ENCODE measurements at places on chromosomes 6 and 20. TPM values are rescaled to one million over a fixed set of nuclear protein-coding genes. Genes with fewer than 3 reads are reported as not detected.
A peak's percentile ranks its signal among the peaks of the same experiment; 100 is the strongest.

GRCh38 chr6:20952699-20953474, 418.6 kb downstream of the CDKAL1 start:
- DNase-seq = no peak

GRCh38 chr6:23654745-23655144, 471.3 kb upstream of the NRSN1 start:
- DNase-seq = no peak

DNA sequence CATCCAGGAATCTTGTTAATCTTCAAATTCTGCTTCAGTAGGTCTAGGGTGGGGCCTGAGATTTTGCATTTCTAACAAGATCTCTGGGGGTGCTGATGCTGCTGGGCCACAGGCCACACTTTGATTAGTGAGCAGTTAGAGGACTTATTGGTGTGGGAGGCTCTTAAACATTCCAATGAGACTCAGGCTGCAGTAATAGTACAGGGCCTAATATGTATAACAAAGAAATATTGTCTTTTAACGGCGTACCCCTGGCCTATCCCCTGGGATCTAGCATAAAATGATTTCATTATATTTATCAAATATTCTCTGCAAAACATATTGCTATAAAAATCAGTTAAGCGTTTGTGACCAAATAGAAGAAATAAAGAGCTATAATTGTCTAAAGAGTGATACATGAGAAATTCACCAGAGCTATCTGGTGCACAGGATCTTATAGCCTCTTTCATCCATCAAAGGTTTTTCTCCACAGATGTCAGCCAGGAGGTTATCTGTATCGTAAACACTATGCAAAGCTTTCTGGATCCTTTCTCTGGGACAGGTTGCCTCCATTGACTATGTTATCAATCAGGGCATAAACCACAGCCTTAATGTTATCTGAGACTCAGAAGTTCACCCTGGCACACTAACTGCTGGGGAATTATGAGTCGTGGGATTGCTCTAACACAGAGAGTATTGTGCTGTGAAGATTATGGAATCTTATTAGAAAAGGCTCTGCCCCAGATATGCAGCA, 488.5 kb upstream of the MAP3K7 start:
- DNase-seq = no peak

DNA sequence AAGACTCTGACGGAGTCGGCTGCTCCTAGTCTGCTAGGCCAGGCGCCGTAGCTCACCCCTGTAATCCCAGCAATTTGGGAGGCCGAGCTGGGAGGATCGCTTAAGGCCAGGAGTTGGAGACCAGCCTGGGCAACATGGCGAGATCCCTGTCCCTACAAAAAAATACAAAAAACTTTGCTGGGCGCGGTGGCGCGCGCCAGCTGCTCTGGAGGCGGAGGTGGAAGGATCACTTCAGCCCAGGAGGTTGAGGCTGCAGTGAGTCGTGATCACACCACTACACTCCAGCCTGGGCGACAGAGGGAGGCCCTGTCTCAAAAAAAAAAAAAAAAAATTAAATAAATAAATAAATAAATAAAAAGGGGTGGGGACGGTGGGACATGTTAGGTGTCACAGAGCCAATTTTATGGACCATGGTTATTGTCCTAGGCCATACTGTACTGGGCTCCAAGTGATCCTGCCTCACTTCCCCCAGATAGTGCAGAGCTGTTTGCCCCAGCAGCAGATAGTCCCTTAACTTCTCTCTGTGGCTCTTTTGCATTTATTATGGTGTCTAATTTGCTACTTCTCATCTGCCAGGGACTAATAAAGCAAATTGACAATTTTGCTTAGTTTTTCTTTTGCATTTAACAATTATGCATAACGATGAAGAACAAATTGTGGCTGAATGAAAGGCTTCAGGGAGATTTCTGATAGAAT, 5.2 kb downstream of the PI16 start:
- no peak for DNase-seq

DNA sequence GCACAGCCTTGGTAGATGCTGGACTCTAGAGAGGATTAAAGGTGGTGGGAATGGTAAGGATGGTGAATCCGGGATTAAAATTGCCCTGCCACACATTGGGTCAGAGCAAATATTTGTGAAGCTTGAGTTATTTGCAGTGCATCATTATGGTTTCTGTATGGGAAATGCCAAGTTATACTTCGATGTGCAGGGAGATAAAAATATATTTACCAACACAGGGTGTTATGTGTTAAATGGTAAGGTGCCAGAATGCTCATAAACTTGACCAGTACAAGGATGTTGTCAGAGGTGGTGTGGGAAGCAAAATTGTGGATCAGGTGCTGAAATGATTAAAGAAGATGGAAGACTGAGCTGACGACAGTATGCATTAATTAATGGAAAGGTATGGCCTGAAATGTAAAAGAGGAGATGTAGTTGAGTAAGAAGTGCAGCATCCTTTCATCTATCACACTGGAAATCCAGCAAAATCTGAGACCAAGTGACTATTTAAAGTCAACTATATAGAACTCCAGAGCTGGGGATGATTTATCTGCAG, 262.3 kb downstream of the ADGB start:
- no peak for DNase-seq

The DDO gene
- 0.42 TPM for total RNA-seq

GRCh38 chr6:126919947-126920346, 198.5 kb upstream of the RSPO3 start:
- DNase-seq = no peak

- DNase-seq = no peak
These were observed 63.6 kb upstream of the ZNF217 start for GRCh38 chr20:53657279-53657678.

The CAGE1 gene
- total RNA-seq = not detected

DNA sequence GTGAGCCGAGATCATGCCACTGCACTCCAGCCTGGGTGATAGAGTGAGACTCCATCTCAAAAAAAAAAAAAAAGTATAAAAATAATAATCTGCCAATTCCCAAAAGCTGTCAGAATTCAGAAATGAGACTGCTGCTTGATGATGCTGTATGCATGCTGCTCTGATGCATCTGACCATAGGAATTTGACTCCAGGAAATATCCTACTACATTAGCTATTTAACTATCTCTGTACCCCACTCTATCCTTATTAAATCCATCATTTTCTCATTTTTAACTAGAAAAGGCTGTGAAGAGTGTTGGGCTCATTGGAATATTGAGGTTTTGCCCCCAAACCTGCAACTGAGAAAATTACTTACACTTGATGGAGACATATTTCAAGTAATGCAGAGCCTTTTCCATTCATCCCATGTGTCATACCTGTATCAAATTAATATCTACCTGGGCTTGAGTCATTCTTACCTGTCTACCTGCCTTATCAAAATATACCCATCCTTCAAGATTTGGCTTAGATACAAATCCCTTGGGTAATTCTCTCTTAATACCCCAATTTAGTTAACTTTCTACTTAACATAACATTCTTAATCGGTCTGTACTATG, 135.2 kb upstream of the PREP start:
- DNase-seq = no peak

GRCh38 chr6:5042436-5042835, 38.6 kb upstream of the RPP40 start:
- no peak for DNase-seq

- DNase-seq = no peak
These were observed 96.6 kb downstream of the YTHDF1 start for GRCh38 chr20:63119121-63119962.

DNA sequence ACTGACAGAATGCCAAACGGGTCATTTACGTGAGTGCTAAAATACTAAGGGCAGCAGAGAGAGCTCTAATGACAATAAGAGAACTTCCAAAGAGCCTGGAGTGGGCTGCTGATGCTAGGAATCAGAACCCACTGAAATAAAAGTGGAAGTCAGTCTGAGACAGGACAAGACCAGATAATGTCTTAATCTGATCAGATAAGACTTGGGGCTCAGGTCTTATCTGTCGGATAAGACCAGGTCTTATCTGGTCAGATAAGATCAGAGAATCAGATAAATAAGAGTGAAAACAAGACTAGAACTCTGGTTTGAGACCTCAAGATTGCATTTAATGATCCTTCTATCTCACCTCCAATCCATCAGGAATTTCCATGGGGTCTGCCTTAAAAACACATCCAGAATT, 18.6 kb downstream of the LRP11 start:
- no peak for DNase-seq

DNA sequence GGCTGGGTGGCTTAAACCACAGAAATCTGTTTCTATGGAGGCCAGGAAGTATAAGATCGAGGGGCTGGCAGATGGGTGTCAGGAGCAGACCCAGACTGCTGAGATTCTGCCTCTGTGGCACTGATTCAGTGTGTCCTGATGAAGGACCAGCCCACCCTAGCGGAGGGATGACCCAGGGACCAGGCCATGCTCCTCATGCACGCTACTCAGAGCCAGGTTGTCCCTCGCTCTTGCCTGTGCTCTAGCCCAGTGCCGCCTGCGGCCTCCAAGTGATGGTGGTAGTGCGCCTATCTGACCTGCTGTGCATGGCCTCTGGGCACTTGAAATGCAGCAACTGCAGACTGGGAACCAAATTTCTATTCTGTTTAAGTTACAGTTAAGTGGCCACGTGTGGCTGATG, 13.1 kb upstream of the APMAP start:
- DNase-seq = peak; percentile 18

The OSTM1 gene
- total RNA-seq = 40.3 TPM

DNA sequence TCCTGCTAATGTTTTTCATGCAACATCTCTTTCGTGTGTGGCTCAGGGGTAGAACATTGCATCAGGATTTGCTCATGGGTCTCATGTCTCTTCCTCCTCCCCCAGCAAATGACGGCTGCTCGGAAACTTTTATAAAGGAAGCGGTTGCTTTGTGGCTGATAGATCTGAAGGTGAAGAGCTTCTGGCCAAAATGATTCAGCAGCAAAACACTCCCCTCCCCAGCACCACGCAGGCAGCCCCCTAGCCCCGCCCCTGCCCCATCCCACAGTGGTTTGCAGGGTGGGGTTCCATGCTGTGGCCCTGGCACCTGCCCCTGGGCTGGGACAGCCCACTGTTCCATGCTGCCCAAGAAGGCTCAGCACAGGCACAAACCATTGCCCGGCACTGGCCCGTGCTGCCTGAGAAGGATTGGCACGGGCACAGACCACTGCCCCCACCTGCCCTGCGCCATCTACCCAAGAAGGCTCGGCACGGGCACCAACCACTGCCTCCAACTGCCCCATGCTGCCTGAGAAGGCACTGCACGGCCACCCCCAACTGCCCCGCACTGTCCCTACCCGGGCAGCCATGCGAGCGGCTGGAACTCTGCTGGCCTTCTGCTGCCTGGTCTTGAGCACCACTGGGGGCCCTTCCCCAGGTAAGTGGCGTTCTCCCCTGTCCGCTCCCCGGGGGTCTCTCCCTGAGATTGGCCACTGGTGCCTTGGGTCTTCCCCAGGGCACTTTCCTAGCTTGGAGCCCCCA, at the start of gene CST7:
Gene CST7 (plus strand): TSS at position 331 of the 741 bp plus-strand sequence. CDS start 237 bp downstream, at position 568.
- peak; percentile 56 for DNase-seq

The WFDC10B gene
- total RNA-seq = 1.9 TPM

DNA sequence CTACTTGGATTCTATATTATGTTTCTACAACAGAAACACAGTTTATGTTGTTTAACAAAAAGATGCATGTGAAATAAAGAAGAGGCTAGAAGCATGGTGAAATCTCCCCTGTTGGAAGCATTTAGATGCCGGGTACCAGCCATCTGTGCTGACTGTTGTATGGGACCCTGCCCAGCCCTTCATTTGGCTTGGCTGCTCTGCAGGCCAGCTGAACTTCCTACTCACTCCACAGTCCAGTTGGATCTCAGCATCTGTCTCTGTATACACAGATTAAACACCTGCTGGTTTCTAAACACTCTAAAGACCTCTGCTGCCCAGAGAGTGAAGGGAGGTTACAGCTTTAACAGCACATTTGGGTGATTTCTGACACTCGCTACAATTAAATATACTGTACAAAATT, 228.3 kb downstream of the SLC35F1 start:
- no peak for DNase-seq

The SLC22A7 gene
- total RNA-seq = not detected

DNA sequence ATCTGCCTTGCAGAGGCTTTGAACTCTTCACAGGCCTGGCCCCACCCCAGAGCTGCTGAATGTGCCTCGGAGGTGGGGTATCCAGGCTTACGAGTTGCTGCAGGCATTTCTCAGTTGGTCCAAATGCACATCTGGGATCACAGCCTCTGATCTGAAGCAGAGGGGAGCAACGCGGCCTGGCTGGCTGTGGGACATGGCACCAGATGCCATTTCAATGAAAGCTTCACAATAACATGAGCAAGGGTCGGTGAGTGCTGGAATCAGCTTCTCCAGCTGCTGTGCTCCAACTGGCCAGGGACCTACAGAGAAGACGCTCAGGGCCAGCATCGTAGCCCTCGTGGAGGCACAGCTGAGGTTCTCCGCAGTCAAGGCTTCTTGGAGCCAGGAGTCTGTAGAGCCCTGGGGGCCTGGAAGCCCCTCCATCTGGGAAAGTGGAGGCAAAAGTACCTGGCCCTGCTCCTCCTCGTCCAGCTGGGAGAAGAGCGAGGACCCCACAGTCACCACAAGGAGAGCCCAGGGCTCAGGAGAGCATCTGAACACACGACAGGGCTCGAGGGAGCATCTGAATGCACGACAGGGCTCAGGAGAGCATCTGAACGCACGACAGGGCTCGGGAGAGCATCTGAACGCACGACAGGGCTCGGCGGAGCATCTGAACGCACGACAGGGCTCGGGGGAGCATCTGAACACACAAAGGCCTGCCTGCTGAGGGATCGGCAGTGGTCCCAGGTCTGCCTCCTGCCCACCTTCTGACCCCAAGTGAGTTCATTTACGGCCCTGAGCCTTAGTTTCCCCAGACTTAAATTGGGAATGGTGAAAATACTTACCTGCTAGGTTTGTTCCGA, 165.2 kb downstream of the DLL1 start:
- peak; percentile 37 for DNase-seq

GRCh38 chr6:100768816-100769351, 112.2 kb downstream of the ASCC3 start:
- no peak for DNase-seq

The RBM24 gene
- total RNA-seq = 8.9 TPM

DNA sequence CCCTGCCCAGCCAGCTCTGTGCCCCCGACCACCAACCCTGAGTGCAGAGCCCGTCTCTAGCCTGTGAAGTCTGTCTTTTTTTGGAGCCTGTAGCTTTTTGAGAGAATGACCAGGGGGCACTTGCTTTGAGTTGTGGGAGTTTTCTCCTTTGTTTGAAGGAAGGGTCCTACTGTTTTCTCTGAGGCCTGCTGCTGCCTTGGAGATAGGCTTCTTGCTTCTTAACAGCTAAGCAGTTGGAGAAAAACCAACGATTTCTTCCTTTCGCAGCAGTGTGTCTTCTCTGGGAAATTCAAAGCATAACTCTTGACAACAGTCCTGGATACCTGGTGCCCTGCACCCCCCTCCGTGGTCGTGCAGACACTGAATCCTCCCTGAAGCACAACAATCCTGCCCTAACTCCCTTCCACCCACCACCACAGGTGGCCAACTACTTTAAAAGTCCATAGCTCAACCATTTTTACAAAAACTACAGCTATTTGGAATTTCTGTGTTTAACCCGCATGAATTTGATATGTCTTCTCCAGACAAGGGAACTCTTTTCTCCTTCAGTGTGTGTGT, 61.0 kb downstream of the FAM50B start:
- no peak for DNase-seq

DNA sequence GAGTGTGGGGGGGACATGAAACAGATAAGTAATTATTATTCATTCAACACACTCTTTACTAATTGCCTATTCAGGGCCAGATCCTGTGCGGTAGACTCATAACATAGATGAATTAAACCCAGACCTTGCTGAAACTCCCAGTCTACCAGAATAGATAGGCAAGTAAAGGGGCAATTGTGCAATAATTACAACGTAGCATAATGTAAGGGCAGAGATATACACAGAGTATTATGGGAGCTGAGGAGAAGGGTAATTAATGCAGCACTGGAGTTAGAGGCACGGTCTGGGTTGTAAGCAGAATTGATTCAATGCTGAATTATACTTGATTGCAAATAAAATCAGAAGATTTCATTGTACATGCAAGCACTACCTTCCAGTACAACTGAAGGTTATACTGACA, 29.2 kb downstream of the RIMS4 start:
- DNase-seq = no peak

All from ureter (tissue), 1 donor.